WERI-Rb-1 (cell line): ENCODE measurements at places on chromosomes 7 and 10.

GRCh38 chr7:91206361-91206960 lies 57.8 kb upstream of the FZD1 start:
- DNase-seq = no peak

DNA sequence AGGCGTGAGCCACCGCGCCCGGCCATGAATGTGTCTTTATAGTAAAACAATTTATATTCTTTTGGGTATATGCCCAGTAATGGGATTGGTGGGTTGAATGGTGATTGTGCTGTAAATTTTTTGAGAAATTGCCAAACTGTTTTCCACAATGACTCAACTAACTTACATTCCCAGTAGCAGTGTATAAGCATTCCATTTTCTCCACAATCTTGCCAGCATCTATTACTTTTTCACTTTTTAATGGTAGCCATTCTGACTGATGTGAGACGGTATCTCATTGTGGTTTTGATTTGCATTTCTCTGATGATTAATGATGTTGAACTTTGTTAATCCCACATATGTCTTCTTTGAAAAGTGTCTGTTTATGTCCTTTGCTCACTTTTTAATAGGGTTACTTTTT lies 1187.9 kb downstream of the XPNPEP1 start:
- DNase-seq = no peak

GRCh38 chr7:130070861-130071622 lies 708 bp downstream of the KLHDC10 start:
- no peak for DNase-seq

DNA sequence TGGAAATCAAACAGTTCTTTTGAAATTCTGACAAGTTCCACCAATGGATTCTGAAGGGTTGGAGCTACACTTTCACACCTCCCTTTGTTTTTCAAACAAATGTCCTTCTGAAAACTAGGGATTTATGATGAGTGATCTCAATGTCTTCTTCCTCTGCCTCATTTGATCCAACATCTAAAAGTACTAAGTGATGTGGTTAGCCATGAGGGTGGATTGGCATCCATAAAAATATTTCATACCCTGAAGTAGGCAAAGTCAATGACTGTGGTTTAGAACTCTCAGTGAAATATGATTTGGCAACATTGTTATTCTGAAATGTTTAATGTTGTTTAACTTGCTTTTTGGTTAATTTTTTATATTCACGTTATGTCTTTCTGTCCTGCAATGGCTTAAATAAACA lies 136.9 kb downstream of the MBL2 start:
- no peak for DNase-seq

DNA sequence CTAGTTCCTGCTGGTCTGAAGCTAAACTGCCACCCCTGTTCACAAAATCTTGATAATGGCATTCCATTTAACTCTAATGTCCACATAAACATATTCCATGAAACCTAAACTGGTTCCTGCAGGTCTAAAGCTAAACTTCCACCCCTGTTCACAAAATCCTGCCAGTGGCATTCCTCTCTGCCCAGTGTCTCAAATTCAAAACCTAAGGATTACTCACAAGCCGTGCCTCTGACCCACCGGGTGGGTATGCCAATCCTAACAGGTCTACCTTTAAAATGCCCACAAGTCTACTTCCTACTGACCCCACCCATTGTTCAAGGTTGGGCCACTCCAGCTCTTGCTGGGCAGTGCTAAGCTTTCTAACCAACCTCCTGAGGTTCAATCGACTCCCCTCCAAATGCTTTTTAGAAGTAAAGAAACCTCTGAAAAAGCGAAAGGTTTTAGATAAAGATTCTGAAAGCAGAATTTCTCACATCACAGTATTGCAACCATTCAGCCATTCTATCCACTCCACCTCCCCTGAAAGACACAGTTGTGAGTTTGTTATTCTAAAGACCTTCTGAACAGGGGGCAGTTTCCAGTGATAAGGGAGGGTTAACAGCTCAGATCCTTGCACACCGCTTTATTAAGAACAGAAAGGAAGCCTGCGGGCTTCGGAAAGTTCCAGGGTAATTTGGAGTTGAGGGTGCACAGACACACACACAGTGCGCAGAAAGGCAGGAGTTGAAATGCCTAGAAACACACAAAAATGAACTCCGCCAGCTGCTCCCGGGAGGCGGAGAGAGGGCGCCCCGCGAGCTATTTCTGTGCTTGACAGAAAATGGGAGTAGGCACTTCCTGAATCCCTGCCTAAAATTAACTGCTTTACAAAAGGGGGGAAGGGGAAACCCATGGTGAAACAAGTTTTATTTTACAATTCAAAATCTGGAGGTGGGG lies 87.7 kb downstream of the TNS3 start:
- no peak for DNase-seq

DNA sequence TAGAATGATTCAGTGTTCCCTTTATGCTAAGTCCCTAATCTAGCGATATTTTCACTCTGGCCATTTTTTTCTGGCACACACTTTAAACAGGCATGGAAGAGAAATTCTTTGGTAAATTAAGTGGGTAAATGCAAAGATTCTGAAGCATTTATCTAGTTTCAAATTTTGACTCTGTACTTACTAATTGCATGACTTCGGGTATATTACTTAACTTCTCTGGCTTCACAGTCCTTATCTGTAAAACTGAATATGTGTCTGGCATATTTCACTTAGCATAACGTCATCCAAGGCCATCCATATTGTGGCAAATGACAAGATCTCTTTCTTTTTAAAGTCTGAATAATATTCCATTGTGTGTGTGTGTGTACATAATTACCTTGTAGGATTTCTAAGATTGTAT lies 114.5 kb downstream of the MBL2 start:
- no peak for DNase-seq

GRCh38 chr7:117200786-117201458 lies 121.9 kb downstream of the WNT2 start:
- DNase-seq = no peak

DNA sequence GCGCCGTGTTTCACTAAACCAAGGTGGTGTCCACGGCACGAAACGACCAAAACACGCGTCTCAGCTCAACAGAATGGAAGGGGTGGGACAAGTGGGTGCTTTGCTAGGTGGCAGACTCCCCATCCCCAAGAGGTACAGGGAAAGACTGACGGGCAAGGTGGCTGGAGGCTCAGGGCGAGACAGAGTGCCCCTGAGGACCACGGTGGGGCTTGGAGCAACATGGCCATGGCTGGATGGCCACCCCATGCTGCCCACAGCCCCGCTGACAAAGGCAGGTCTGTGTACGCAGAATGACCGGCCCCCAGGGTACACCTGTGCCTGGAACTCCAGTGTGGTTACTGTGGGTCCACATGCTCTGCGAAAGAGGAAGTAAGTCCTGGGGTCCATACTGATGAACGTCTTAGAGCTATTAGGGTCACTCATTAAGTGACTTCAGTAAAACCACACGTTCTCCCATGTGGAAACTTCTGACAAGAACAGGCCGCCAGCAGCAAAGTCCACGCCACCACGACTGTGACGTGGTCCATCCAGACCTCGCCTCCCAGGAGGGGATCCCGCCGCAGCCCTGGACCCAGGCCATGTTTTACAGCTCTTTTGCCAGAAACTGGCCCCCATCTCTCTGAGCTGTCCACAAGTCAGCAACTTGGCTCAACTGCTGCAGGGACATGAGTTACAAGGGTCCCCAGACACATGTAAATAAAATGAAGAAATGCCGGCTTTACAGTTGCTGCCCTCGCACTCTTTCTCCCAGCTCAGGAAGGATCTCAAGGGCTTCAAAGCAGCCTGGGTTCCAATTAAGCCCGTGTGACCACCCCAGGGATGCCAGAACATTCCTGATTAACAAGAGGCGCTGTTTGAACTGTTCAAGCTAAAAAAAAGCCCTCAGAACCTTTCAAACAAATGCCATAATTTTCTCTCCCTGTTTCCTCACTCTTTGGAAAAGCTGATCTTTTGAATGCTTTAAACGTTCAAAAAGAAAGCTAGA lies 66.8 kb downstream of the MAD1L1 start:
- DNase-seq = no peak

DNA sequence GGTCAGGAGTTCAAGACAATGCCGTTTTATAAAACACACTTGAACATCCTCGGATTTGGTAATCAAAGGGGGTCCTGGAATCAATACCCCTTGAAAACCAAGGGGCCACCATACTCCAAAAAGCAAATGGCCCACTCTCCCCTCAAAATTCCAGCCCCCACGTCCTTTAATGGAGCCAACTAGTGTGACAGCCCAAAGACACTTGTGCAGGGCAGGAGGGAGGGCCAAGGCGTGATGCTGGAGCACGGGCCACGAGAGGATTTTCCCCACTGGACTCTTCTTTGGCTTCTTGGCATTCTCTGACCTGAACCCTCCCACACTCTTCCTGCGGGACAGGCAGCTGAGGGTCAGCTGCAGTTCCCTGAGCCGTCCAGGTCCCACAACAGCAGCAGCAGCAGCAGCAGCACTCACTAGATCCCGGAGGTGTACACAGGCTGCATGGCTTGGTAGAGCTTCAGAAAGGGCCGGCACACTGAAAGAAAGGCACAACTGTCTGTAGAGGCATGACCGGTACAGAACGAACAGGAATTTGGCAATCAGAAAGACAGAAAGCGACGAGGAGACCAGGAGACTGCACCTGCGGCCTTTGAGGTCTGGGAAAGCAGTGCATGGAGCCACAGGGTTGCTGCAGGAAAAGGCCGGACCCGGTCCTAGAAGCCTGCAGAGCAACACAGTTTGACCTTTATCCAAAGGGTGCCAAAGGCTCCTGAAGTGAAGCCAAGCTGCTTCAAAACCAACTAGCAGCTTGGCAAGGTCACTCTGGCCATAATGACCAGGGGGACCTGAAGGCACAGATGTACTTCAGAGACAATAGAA lies 168.2 kb downstream of the TNS3 start:
- DNase-seq = no peak

- no peak for DNase-seq
These were observed 2.0 kb upstream of the TM9SF3 start for GRCh38 chr10:96588616-96589419.

GRCh38 chr10:52210161-52210560 lies 103.9 kb upstream of the DKK1 start:
- no peak for DNase-seq

DNA sequence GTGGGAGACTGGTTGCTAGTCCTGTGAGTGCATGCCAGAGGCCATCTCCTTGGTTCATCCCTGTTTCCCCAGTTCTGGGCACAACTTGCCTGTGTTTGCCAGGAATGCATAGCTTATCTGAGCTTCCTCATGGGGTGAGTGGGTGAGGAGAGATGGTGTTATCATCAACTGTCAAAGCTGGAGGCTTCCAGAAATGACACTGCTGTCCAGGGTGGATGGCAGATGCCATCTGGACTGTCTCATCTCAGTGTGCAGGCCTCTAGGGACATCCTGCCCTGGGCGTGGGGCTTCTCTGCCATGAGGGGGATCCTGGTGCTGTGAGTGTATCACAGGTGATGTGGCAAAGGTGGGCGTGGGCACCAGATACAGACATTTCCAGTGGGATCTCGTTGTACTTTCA lies 328.6 kb downstream of the DPP6 start:
- DNase-seq = no peak

DNA sequence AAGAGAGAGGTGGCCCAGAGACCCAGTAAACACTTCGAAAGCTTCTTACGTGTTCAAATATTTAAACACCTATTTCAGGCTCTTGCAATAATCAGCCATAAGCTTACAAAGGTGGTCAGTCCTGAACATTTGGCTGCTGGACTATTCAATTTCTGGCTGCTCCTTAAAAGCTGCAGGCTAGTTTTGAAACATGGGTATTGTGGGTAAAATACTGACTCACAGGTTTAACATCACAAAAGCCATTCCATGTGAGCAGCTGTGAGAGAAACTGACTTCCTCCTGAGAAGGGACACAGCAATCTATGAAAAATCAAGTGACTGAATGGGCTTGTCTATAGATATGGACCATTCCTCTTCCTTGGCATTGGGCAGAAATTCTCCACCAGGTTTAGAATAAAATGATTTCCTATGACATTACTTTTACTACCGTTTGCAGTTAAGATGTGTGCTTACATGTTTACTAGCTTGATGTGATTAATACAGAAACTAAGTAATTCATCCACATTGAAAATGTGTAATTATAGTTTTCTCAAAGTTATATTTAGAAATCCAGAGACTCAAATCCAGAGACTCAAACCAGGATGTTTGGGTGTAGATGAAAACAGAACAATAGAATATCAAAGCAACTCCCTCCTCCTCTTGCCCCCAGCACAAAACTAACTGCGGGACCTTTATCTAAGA lies 252.3 kb downstream of the GATA3 start:
- no peak for DNase-seq

DNA sequence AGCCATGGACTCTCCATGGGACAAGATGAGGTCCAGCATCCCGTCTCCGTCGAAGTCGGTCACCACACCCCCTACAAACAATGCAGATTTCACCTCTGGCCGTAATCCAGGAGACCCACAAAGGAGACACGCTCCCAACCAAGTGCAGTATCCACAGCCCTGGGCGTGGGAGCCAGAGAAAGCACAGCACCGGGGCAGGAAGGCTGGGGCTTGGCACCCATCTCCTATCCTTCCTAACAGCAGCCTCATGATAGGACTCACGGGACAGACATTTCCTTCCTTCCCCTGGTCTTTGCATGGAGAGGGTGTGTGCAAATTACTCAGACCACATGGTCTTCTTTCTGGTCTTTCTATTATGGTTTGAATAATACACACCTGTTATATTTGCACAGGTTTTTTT lies 46.3 kb downstream of the GOLGA7B start:
- DNase-seq = no peak

- DNase-seq = no peak
These were observed 108.6 kb downstream of the NRCAM start for GRCh38 chr7:108347616-108348015.

DNA sequence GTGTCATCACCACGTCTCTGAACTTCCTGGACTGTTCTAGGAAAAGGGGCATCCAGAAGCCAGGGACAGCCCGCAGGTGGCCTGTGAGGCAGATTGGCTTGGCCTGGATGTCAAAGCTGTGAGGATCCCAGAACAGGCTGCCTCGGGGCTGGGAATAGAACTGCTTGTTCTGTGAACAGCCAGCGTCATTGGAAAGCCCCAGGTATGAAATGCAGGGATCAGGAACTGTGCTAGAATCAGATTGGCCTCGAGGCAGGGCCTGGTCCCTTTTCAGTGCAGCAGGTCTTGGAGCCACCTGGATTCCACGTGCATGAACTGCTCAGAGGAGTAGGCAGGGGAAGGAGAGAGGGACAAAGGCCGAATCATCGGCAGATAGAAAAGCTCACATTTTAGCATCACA lies 44.6 kb downstream of the FAM20C start:
- DNase-seq = no peak

- DNase-seq = no peak
These were observed 192.9 kb upstream of the PLXDC2 start for GRCh38 chr10:19623321-19623720.

DNA sequence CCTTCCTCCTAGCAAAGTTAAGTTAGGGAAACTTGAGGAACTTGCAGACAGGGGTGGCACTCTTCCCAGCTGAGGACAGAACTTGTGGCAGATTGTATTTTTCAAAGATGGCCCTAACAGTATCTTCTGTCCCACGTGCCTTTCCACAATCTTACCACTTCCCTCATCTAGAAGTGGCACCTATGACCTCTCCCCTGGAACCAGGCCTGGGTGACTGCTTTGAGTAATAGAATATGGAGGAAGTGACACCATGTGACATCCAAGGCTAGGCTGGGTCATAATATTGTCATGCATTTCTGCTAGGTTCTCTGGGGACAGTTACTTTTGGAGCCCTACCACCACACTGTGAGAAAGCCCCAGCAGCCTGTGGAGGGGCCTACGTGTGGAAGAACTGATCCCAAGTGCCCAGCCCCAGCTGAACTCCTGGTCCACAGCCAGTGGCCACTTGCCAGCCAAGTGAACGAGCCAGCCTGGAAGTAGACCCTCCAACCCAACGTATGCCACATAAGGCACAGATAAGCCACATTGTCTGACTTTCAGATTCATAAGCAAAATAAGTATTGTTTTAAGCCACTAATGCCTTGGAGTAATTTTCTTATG lies 193.7 kb downstream of the PTPN20 start:
- no peak for DNase-seq
